Panc1 (cell line): ENCODE measurements at places on chromosomes 6 and 20.

- DNase-seq, result no peak
Observed at GRCh38 chr6:151032034-151032433, 166.5 kb downstream of the MTHFD1L start.

GRCh38 chr20:38864662-38865061 lies 59.2 kb downstream of the PPP1R16B start:
- no peak for DNase-seq

- DNase-seq, result no peak
Observed at GRCh38 chr6:37236921-37237320, 20.7 kb upstream of the TBC1D22B start.

DNA sequence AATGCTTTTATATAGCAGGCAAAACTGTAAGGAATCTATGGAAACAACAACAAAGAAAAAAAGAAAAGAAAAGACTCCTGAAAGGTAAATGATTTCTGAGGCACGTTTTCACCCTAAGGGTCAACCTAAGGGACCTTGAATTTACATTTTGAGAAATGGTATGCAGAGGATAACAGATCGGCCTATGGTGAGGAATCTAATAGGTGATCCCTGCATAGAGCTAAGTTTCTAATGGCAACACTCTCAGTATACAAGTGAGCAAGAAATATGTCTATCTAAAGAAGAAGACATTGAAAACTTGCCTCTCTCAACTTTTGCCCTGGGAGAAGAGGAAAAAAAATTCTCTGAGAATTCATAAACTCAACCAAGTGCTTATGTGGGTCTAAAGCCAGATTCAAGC lies 18.9 kb upstream of the AKAP7 start:
- no peak for DNase-seq

DNA sequence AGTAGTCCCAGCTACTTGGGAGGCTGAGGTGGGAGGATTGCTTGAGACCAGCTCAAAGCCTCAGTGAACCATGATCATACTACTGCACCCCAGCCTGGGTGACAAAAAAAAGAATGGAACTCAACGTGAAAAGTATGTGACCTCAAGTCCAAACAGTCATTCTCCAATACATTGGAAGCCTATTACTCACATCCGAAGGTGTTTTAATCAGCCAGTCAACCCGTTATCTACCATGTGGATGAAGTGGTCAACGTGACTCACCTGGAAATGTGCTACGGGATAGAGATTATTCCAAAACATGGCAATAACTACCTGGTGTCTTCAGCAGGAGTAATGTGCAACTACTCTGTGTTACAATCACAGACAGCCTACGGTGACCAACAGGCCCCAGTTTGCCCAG lies 85.8 kb upstream of the TOP1 start:
- no peak for DNase-seq

DNA sequence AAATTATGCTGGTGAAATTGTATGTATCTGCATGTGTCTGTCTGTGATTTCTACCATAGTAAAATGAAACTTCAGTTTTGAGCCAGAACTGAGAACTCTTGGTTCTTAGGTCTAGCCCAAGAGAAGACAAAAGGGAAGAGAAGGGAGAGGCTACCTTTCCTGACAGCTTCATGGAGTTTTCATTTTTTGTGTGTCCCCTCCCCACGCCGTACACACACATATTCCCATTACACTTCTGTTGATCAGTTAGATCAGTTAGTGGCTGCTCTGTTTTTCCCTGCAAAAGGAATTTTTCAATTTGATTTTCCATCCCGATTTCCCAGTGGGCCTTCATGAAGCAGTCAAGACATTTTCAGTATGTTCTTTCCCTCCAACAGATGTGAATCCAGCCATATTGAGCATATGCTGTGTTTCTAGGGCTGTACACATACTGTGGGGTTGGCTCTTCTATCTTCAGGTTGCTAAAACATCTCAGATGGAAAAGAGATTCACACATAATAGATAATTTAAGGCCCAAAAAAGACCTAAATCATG lies 52.5 kb downstream of the HIVEP1 start:
- DNase-seq, result no peak

- no peak for DNase-seq
Observed at GRCh38 chr6:56890683-56891429, 64.1 kb upstream of the BEND6 start.

GRCh38 chr20:63929071-63929470 lies 27.1 kb downstream of the UCKL1 start:
- DNase-seq, result no peak

GRCh38 chr6:157747370-157747769 lies 75.7 kb upstream of the SNX9 start:
- no peak for DNase-seq

GRCh38 chr6:6760002-6760401 lies 171.5 kb downstream of the LY86 start:
- no peak for DNase-seq

DNA sequence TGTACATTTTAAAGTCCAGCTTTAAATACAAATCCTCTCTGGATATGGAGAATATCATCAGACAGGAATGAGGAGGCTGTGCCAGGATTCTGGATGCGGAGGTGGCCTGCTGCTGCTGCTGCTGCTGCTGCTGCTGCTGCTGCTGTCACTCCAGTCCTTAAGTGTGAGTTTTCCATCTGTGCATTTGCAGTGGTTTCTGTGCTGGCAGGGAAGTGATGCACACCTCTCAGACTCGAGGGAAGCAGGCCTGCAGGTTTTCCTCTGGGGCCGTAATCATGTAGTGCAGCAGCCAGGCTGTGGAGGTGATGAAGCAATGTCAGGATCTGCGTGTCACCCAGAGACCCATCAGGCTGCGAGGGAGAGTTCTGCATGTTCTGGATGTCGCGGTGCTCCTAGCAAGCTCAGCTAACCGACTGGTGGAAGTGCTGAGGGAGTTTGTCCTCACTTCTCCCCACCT lies 32.0 kb downstream of the CFAP61 start:
- DNase-seq, result no peak

DNA sequence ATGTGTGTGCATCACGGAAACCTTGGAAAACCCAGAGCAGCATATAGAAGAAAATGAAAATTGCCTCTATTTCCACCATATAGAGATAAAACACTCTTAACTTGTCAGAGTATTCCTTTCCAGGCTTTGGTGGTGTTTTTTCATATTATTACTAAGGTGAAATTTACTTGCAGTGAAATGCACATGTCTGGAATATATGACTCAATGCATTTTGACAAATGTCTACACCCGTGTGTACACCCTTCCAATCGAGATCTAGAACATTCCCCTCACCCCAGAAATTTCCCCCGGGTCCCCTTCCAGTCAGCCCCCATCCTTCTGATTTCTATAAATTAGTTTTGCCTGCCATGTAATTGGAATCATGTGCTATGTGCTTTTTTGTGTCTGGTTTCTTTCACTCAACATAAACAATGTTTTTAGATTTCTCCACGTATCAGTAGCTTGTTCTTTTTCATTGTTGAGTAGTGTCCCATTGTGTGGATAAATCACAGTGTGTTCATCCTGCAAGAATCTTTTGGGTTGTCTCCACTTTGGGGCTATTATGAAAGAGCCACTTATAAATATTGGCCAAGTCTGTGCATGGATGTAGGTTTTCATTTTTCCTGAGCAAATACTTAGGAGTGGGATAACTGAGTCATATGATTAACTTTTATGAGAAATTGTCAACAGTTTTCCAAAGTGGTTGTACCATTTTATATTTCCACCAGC lies 19.9 kb upstream of the PREX1 start:
- no peak for DNase-seq
